ENCODE measurements at places on chromosomes 2 and 18.

- peak; percentile 89 for DNase-seq
Observed at GRCh38 chr2:240565333-240566202, 2.7 kb upstream of the RNPEPL1 start.

GRCh38 chr2:60215386-60215901 is 338.0 kb downstream of the BCL11A start:
- no peak for DNase-seq

DNA sequence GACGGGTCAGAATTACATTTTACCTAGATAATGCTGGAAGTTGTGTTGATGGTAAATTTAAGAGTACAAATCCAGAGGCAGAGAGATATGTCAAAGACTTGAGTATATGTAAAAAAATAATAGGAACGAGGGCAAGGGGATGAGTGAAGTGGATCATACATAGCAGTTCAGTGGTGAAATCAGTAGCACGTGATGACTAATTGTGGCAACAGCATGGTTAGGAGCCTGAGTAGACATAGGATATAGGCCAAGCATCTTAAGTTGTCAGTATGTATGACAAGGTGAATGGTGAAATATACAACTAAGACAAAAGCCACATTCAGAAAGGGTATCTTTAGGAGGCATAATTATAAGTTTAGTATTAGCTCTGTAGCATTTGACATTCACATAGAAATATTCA is 826.5 kb upstream of the PIK3C3 start:
- no peak for DNase-seq

- DNase-seq: no peak
Observed at GRCh38 chr2:40474306-40474705, 22.4 kb upstream of the SLC8A1 start.

- peak; percentile 71 for DNase-seq
Observed at GRCh38 chr18:3447068-3447894, 2.7 kb upstream of the TGIF1 start.

DNA sequence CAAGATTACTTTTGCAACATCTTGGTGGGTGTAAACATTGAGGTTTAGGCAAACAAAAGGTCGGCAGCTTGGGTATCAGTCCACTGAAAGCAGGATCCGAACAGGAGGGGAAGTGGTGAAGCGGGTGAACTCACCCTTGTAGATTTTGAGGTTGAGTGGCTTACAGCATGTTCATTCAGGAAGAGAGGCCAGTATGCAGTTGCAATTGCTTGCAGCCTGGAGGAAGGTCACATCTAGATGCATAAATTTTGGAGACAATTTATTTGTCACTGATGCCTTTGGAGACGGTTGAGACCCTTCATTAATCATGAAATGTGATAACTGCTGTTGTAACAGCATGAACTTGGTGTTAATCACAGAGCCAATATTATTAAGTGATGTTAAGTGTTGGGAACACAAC is 131.1 kb downstream of the LTBP1 start:
- DNase-seq: no peak

DNA sequence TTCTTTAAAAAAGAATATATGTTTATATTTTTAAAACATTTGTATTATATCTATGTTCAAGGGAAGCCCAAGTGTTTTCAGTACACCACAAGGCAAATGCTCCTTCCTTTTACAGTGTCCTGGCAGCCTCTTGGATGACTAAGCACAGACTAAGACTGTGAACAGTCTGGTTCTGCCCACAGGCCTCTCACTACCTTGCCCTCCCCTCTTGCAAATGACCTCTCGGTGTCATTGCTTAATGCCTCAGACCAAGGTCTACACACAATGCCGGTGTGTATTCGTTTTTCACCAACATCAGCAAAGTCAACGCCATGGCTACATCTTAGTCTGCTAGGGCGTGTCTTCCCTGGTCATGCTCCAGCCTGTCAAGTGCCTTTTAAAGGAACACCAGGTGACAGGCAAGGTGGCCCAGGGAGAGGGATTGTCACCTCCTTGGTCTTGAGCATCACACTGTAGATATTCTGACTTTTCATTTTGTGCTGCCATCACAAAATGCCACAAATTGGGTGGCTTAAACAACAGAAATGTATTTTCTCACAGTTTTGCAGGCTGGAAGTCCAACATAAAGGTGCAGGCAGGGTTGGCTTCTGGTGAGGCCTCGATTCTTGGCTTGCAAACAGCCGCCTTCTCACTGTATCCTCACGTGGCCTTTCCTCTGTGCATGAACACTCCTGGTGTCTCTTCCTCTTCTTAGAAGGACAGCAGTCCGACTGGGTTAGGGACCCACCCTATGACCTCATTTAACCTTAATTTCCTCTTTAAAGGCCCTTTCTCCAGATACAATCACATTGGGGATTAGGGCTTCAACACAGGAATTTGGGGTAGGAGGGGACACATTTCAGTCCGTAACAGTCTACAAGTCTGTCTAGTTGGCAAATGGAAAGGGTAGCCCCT is 266.5 kb downstream of the KLHL29 start:
- no peak for DNase-seq

- no peak for DNase-seq
Observed at GRCh38 chr2:48900321-48901014, 144.9 kb upstream of the LHCGR start.

- DNase-seq: no peak
Observed at GRCh38 chr2:33412920-33413319, 63.5 kb upstream of the RASGRP3 start.

- DNase-seq: no peak
Observed at GRCh38 chr2:239836021-239836765, 188.9 kb downstream of the NDUFA10 start.

DNA sequence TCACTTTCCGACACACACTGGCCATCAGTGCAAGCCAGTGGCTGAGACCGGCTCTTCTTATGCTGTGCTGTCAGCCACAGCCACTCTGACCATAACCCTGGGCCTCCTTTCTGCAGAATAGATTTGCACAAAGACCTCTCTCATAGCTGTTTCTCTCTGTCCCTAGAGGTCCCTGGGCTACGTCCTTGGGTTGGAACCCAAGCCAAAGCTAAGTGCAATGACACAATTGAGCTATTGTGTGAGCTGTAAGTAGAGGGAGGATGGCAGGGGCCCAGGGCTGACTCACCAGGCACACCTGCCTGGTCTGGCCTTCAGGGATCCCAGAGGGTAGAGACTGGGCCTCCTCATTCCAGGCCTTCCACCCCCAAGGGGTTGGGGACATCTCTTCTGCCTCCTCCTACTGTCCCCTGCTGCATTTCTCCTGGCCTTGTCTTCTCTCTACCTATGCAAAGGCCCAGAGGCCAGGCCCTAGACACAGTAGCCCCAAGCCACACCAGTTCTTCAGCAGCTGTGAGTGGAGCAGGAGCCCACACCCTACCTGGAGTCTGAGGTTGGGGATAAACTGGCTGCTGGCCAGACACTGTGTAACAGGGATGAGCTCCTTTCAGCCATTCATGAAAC is 174.6 kb downstream of the NCK2 start:
- DNase-seq: peak; percentile 81

DNA sequence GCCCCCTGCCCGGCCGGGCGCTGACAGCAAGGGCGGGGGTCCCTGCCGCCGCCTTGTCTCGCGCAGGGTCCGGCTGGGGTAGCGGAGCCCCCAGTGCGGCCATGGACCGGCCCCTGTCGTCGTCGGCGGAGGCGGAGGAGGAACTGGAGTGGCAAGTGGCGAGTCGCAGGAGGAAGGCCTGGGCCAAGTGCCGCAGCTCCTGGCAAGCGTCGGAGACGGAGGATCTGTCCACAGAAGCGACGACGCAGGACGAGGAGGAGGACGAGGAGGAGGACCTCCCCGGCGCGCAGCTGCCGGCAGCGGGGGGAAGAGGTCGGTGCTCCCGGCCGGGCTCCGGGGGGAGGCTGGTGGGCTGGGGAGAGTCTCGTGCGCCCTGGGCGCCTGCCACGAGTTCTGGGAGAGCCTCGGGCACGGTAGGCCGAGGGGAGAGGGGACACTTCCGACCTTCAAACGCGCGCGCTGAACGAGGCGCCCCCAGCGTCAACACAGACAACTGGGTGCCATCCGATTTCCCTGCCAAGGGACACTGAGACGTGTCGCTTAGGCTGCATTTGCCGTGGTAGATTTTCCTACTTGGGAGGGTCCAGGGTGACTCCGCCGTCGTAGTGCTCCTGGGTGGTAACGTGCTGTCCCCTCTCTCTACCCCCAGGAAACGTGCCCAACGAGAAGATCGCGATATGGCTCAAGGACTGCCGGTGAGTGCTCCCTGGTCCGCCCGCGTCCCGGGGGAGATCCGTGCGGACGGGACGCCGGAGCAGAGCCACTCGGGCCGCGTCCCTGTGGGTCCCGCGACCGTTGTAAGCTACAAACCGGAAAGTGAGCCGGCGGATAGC is 652 bp downstream of the ITPRID2 start:
- DNase-seq: peak; percentile 84

DNA sequence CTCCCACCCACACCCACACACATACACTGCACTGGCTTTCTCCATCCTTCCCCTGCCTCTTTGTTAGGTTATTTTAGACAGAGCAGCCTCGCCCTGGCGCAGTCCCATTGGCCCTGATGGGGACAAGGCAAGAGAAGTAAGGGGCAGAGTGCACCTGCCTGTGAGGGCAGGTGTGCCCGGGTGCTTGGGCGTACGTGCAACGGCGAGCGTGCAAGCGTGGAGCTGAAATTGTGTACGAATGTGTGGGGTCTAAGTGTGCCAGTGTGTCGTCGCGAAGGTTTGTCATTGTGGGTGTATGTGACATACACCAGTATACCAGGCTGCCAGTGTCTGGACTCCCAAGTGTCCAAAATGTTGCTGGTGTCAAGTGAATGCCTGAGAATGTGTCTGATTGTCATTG is 544 bp downstream of the LRATD1 start:
- peak; percentile 9 for DNase-seq

- peak; percentile 89 for DNase-seq
Observed at GRCh38 chr2:46967990-46968647, 52.5 kb upstream of the MCFD2 start.

GRCh38 chr2:111045771-111046444 is 74.8 kb upstream of the BCL2L11 start:
- no peak for DNase-seq

DNA sequence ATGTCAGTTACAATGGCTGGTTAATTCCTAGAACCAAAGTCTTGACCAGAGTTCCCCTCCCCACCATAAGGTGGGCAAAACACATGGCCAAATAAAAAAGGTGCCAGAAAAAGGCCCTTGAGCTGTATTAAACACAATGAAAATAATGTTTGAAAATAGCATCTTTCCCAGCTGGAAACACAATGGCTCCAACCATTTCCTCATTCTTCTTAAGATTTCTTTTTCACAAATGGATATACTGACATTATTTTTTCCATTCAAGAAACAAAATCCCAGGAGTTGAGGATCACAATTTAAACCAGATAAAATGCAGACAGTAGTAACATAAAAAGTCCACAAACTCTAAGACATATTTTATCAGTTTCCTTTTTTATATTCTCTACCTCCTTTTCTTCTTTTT is 143.8 kb downstream of the EXOC6B start:
- DNase-seq: no peak

DNA sequence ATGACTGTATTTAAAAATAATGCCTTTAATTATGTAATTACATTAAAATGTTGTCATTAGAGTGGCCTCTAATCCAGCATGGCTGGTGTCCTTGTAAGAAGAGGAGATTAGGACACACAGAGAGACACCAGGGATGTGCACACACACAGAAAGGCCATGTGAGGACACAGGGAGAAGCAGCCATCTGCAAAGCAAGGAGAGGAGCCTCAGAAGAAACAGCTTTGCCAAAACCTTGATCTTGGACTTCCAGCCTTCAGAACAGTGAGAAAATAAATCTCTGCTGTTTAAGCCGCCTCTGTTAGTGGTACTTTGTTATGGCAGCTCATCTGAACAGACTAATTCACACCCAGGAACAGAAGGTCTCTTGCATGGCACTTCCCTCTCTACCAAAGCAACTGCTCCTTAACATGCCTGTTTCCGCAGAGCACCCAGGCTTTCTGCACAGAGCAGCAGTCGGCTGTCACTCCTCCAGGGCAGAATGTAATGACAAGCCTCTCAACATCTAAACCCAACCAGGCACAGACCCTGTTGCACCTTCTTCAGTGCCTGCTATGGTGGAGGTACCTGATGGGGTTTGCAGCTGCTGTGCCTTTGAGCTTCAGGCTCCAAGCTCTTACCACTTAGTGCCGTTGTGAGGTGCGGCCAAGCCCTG is 377.7 kb downstream of the TDRD15 start:
- no peak for DNase-seq

DNA sequence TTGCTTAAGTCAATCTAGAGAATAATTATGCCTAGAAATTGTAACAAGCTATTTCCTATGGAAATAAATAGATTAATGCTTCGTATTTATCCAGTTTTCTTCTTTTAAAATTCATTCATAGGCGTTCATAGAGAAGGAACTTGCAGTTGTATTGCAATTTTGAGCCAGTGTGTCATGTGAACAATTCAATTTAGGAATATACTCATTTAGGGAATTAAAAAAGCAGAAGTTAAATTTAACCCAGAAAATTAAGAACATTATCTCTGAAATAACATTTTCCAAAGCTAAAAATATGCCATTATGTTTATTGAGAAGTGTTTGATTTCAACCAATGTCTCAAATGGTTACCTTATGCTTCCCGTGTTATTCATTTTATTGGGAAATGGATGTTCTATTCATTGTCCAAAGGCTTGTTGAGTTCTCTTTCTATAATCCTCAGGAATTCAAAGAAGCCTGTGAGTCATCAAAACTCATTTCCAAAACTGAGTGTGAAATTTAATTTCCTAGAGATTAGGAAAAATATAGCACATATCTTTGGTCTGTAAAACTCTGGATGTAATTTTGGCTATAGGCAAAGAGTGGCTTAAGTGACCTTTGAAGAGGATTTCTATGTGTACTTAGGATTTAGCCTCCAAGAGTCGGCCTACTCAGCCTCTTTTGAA is 99.7 kb downstream of the SLC8A1 start:
- no peak for DNase-seq

- DNase-seq: no peak
Observed at GRCh38 chr2:38557217-38557616, 45.5 kb downstream of the HNRNPLL start.

- no peak for DNase-seq
Observed at GRCh38 chr2:174121612-174122011, 126.7 kb downstream of the OLA1 start.

DNA sequence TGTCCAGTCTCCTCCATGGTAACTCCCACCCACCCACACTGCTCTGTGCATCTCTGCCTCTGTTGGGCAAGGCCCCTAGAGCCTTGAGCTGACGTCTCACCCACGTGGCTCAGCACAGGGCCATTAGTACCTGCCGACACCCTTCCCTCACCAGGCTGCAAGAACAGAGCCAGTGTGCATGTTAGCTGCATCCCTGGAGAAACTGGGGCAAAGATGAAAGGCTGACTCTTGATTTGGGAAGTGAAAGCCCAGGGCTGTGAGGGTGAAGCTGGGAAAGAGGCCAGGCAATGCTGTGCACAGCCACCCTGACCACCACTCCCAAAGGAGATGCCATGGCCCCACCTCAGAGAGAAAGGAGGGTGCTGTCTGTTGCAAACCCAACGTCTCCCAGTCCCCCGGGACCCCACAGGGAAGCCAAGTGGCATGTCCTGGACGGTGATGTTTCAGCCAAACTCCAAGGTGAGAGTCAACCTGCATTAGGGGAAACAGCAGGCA is 20.0 kb upstream of the HPCAL1 start:
- peak; percentile 38 for DNase-seq

- DNase-seq: peak; percentile 93
Observed at GRCh38 chr2:217887841-217888701, 114.7 kb downstream of the TNS1 start.
